ENCODE measurements at places on chromosomes 1 and 21. TPM values are rescaled to one million over a fixed set of nuclear protein-coding genes. Genes with fewer than 3 reads are reported as not detected.

Gene BARHL2
- not detected for total RNA-seq

- DNase-seq = no peak
Measured at GRCh38 chr1:35585281-35585680, 12.2 kb downstream of the TFAP2E start.

DNA sequence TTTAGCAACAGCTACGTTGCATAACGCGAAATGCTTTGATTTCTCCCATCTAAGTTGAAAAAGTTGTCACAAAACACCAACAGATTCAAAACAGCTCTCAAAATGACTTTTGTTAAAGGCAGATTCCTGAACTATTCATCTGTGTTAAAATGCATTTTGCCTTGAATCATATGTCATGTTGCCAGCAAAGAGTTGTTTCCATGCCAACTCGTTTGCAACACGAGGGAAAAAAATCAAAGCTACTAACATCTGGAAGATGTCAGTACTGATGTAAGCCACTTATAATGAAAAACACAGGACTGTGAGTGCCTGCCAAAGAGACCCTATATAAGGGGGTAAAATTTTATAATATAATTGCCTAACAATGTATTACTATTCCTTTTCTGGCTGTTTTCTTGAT, 182.7 kb upstream of the PTBP2 start:
- no peak for DNase-seq

Gene LCE2C
- total RNA-seq = not detected

DNA sequence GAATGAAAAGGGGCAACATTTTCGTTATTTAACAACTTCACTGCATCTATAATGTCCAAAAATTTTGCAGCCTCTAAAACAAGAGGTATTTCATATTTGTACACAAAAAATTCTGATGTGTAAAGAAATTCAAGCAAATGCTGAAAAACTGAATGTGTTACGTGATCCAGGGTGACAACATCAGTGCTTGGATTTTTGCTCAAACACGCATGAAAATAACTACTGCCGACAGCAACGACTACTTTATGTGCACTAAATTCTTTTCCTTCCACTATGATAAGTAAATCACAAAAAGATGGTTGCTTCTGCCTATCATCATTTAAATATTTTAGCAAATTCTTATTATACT, 53.4 kb upstream of the ASPM start:
- DNase-seq = no peak

GRCh38 chr1:1630965-1631781, 800 bp upstream of the MMP23B start:
- no peak for DNase-seq

Gene GBP7
- not detected for total RNA-seq

Gene RNPC3
- total RNA-seq = 11.1 TPM

DNA sequence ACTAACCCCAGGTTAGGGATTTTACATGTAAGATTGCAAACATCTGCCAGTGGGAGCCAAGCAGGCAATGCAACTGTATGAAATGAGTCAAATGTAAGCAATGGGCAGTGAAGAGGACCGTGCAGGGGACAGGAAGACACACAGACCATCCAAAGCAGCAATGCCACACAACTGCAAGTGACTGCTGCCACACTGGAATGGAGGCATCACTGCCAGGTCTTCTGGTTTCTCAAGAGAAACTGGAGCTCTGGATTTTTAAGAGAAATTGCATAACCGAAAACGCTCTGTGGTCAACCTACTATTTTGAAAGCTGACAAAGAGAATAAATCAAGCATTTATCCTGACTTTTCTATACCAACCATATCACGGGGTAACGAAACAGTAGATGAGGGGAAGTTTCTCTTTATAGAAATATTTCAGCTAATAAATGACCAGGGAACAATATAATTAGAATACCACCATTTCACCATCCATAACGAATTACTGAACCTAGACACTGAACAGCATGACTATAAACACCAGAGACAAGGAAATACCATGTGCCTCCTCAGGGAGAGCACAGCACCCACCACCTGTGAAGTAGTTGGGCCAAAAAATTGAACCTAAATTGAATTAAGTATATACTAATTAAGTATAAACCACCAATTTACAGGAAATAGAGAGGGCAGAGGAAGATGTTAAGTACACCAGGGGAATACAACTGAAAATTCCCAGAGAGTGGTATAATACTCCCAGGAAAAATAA, 4.4 kb downstream of the AK2 start:
- no peak for DNase-seq
